Lower lobe of right lung (tissue), 2 donors: ENCODE measurements at places on chromosomes 12 and 14. TPM values are rescaled to one million over a fixed set of nuclear protein-coding genes. Genes with fewer than 3 reads are reported as not detected.

Gene IFNG
- not detected for total RNA-seq

Gene GALNT6
- total RNA-seq = 24.0 TPM

GRCh38 chr12:75591628-75592027 lies 80.2 kb upstream of the KRR1 start:
- DNase-seq = no peak

GRCh38 chr12:102201436-102202061 lies 3.9 kb upstream of the PMCH start:
- no peak for DNase-seq

DNA sequence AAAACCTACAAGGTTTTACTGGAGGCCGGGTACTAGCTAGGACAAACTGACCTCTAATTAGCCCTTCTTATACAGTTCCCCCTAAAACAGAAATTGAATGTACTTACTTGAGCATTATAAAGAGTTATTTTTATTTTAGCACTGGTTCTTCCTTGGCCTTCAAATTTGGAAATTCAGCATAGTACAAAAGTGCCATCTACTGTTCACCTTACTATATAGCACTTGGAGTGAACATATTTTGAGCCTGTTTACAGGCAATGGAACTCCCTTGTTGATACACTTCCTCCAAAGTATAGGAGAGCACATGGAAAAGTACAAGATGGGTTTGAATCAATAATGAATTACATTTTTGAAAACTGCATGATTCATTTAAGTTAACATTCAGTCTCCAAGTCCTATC lies 3.9 kb upstream of the POC1B start:
- no peak for DNase-seq

DNA sequence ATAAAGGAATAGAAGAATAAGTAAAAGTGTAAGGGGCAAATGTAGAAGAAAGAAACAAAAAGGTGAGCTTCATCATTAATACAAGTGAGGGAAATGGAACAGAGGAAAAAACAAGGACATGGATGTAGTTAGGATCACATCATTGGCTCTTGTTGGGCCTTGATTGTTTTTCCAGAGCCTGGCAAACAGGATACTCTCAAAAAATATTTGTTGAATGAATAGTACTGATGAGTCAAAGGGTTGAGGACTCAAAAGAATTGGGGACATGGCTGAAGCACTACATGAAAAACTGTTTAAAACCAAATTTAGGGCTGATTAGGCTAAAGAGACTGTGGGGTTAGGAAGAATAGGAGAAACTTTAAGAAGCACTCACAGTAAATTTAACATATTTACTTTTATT lies 11.4 kb upstream of the SRP54 start:
- no peak for DNase-seq

DNA sequence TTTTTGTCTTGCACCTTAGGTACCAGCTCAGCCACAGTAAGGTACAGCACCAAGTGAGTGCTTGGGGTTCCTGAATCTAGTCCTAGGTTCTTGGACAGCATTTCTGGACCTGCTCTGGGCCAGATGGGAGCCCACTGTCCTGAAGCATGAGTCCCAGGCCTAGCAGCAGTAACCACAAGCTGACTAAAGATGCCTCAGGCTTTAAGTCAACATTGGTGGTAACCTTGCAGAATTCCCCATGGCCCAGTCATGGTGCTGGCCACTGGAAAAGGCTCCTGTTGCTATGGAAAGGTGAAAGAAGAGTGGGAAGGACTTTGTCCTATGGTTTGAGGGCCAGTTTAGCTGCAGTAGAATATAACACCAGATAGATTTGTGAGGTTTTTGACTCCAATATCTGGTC lies 86.9 kb upstream of the CLEC14A start:
- DNase-seq = no peak

DNA sequence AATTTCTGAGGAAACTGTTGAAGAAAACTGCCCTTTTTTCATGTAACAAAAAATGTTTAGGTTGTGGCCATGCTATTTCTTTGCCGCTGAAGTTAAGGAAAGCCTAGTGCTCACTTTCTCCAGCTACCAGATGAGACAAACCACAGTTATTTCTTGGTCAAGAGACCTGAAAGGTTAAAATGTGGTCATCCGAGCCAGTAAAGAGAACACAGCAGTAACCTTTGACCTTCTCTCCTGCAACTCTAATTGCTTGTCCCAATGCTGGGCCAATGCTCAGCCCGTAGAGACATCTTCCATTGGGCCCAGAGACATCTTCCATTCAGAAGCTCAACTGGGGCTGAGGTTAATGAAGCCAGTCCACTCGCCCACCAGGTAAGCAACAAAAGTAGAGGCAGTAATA lies 109.8 kb upstream of the CPSF6 start:
- DNase-seq = no peak
